ENCODE measurements at places on chromosomes 13 and 19.

GRCh38 chr19:6576869-6577475 lies 14.0 kb downstream of the CD70 start:
- DNase-seq: no peak

- peak; percentile 84 for DNase-seq
Measured at GRCh38 chr19:35828692-35829301, 16.2 kb upstream of the PRODH2 start.

GRCh38 chr19:39154629-39155100 lies 29.1 kb downstream of the PAK4 start:
- peak; percentile 84 for DNase-seq

- DNase-seq: no peak
Measured at GRCh38 chr13:75180805-75181455, 301.0 kb downstream of the TBC1D4 start.

GRCh38 chr13:53507741-53508140 lies 479.1 kb downstream of the OLFM4 start:
- no peak for DNase-seq

- no peak for DNase-seq
Measured at GRCh38 chr19:34573226-34573864, 91.8 kb downstream of the WTIP start.

GRCh38 chr13:26743971-26744370 lies 16.6 kb downstream of the GPR12 start:
- peak; percentile 68 for DNase-seq

- DNase-seq: no peak
Measured at GRCh38 chr13:50379584-50379983, 364.3 kb downstream of the KCNRG start.

GRCh38 chr13:19572280-19572679 lies 10.9 kb upstream of the TPTE2 start:
- no peak for DNase-seq

DNA sequence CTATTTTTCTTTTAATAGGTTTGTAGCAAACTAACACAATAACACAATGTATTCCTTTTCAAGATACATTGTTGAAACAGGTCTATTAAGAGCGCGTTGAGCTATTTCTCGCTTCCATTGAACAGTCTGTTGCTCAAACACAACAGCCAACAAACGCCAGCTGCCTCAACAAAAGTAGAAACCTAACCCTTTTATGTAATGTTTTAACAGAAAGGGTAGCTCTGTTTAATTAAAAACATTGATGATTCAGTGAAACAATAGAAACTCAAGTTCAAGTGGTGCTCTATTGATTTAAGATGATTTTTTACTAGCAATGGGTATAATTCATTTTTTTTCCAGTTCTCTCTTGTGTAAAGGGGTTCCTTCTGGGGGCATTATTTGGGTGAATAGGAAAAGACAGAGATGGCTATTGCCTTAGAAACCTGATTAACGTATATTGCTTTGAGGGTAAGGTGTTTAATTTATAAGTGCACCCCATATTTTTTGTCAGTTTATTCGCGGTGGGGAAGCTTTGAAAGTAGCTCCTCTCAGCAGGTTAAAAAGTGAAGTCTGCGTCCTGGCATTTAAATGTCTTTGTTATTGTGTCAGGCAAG lies 14.9 kb downstream of the ZIC2 start:
- DNase-seq: peak; percentile 23

- DNase-seq: no peak
Measured at GRCh38 chr13:70390064-70390463, 281.8 kb upstream of the KLHL1 start.

GRCh38 chr19:41928221-41928683 lies at the start of gene ERFL:
TSS of gene ERFL (minus strand) at chr19:41928449. CDS start at chr19:41912919, 15,530 bp downstream.
- DNase-seq: peak; percentile 86

DNA sequence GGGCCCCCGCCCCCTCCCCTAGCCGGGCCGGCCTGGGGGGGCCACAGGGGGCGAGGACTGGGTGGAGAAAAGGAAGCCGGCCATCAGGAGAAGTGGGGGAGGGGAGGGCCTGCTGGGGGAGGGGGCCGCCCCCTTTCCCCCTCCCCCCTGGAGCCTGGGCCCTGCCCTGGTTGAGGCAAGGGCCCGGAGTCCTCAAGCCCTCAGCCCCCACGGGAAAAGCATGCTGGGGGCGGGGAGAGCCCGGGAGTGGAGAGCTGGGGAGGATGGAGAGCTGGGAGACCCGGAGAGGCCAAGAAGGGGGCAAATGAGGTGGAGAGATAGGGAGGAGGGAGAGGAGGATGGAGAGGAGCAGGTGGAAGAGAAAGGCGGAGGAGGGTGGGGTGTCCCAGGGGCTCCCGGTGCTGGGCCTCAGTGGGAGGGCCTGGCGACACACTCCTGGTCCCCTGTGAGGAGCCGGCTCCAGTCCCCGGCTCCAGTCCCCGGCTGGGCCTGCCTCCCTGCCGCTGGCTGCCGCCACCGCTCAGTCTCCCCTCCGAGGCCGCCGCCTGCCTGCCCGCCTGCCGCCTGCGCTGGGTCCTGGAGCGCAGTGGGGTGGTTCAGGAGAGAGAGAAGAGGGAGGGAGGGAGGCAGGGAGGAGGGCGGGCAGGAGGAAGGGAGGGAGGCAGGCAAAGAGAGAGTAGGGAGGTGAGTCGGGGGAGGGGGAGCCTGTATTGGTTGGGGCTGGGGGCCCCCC lies at the start of gene GRIK5:
GRIK5 (minus strand) TSS at position 588 of the 733 bp plus-strand sequence. CDS start 4,436 bp downstream, outside the sequence.
- DNase-seq: peak; percentile 89

- peak; percentile 41 for DNase-seq
Measured at GRCh38 chr19:32916969-32917615, 47.5 kb upstream of the SLC7A9 start.

- no peak for DNase-seq
Measured at GRCh38 chr19:15316498-15316897, 15.8 kb downstream of the BRD4 start.

DNA sequence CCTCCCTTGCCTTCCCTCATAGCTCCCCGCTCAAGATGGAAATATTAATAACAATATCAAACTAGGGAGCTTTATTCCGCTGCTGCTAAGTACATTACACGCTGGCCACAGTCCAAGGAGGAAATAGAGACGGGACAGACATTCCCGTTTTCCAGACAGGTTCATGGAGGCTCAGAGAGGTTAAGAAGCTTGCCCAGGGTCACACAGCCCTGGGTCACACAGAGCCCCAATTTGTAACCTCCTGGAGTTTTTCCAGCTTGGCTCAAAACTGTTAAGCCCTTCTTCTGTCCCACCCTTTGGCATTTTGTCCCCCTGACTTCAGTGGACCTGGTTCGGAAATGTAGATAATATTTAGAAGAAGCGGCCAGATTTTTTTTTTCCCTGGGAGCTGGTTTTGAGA lies 2.0 kb downstream of the BICRA start:
- no peak for DNase-seq

GRCh38 chr13:46624821-46625220 lies 71.9 kb downstream of the LRCH1 start:
- DNase-seq: no peak

DNA sequence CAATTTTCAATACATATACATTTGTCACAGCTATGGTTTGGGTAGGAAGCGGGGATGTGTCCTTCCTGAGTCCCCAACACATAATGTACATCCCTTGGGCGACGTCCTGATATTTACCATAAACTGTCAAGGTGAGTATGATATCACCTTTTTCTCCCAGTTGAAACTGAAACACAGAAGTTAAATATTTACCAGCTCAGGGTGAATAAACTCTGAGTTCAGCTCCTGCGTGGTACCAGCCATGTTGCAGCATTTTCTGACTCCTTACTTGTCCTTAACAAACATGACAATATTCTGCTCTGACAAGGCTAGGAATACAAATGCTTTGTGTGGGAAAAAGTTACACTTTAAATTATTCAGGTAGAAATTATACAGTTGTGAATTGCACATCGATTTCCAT lies 294.2 kb downstream of the TEX29 start:
- no peak for DNase-seq

- DNase-seq: no peak
Measured at GRCh38 chr13:59398127-59398526, 765.6 kb downstream of the DIAPH3 start.

DNA sequence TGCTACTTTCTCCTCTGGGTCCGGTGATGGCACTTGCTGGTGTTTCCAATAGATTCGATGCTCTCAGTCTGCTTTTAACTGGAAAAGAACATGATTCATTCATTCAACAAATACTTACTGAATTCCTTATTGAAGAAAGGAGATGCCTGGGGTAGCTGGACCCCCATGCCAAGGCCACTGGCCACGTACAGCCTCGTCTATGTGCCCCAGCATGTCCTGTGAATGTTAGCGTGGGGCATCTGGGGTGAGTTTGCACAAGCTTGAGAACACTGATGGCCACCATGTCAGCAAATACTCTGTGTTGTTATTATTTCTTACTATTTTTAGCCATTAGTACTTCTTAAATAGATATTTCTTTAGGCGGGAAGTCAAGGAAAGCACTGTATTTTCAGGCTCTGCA lies 112.0 kb upstream of the OXGR1 start:
- DNase-seq: no peak

DNA sequence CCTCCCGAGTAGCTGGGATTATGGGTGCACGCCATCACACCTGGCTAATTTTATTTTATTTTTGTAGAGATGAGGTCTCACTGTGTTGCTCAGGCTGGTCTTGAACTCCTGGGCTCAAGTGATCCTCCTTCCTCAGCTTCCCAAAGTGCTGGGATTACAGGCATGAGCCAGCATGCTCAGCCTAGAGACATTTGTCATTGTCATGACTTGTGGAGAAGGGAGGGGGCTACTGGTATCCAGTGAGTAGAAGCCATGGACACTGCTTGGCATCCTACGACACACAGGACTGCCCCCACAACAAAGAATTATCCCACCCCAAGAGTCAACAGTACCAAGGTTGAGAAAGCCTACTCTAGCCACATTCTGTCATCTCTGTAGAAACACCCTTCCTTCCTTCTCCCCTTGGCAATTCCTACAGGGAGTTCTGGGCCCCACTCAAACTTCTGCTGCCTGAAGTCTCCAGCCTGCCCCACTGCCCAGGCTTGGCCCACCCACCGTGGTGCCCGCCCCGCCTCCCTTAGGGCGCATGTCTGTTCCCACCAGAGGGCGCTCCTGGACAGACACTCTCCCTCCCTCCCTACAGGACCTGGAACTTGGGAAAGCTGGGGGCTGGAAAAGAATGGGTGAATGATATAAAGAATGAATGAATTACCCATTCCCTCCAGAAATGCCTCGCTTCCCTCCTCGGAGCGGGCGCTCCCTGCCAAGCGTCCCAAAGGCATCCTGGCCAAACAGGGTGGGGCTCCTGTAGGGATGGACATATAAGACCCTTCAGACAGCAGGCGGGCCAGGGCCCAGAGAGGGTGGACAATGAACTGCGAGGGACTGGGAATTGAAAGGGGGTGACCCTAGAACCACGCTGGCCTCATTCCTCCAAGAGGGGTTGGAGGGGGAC lies 5.5 kb upstream of the EMP3 start:
- peak; percentile 93 for DNase-seq

- DNase-seq: peak; percentile 36
Measured at GRCh38 chr19:35328851-35329285, at the start of gene CD22. TSS of gene CD22 (plus strand) at chr19:35329187. CDS start at chr19:35332041, 2,854 bp downstream.

DNA sequence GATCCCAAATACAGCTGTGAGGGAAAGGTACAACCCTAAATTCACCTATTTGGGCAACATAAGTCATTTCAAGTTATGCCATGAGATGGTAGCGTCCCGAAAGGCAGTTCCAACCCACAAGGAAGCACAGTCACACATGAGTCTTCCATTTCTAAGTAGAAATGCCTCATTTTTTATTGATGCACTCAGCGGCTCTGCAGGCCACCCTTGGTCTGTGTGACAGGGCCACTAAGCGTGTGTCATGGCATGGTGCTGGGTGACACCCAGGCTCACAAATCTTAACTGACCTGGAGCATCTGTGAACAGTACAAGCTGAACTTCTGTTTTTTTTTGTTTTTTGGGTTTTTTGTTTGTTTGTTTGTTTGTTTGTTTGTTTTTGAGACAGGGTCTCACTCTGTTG lies 15.1 kb downstream of the RAB20 start:
- no peak for DNase-seq

DNA sequence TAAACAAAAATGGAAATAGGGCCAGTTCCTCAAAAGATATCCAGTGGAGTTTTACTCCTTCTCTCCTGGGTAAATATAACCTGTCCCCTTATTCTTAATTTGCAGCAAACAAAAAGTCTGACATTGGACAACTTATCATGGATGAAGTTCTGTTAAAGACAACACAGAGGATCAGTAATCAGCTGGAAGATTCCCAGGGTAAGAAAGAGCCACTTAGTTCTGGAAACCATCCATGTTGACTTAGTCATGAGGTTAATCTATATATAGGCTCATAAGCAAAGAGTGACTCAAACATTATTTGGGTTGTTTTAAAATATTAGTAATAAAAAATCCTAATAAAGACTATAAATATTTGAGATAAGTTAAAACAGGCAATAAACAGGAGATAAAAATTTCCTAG lies 40.5 kb upstream of the EBPL start:
- DNase-seq: no peak

- peak; percentile 97 for DNase-seq
Measured at GRCh38 chr19:43639519-43640423, at the start of gene CADM4. TSS of gene CADM4 (minus strand) at chr19:43639850. CDS start at chr19:43639790, 60 bp downstream.

- no peak for DNase-seq
Measured at GRCh38 chr13:41139296-41139966, 6.8 kb upstream of the KBTBD6 start.

- no peak for DNase-seq
Measured at GRCh38 chr19:952049-952679, 26.3 kb downstream of the ARID3A start.

GRCh38 chr13:76214001-76214400 lies 577.9 kb downstream of the LMO7 start:
- no peak for DNase-seq

DNA sequence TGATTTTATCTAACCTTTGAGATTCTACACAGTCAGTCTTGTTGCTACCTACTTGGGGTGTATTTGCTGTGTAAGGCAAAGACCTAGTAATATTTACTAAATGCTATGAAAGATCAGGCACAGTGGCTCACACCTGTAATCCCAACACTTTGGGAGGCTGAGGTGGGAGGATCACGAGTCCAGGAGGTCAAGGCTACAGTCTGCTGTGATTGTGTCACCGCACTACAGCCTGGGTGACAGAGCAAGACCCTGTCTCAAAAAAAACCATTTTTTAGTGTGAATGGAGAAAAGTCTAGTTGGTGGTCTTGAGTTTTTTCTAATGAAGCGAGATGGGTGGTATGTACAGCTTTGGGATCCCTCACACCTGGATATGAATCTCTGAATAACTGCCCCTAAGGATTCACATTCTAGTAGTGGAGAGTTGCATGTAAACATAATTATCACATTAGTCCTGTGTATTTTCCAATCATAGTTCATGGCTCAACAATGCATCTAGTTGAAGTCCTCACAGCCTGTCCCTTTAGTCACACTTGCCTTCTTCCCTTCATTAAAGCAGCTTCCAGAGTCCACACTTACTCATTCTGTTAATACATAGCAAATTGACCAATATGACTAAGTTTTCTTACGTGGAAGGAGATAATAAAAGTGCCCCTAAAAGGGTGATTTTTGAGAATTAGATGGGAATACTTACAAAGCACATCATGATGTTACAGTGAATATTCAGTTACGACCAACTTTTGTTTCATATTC lies 7.5 kb downstream of the RPL21 start:
- DNase-seq: no peak

GRCh38 chr13:46327246-46327645 lies 59.8 kb downstream of the RUBCNL start:
- DNase-seq: no peak

- no peak for DNase-seq
Measured at GRCh38 chr19:5080030-5080654, 111.2 kb downstream of the KDM4B start.

Data from H7 (cell line).